ENCODE measurements at places on chromosomes 7 and 10. TPM values are rescaled to one million over a fixed set of nuclear protein-coding genes. Genes with fewer than 3 reads are reported as not detected.

The AKR1D1 gene
- not detected for total RNA-seq

The OR2A12 gene
- not detected for total RNA-seq

The FXYD4 gene
- total RNA-seq: not detected

The TMEM120A gene
- total RNA-seq: 21.2 TPM

The SEC61A2 gene
- 8.3 TPM for total RNA-seq

DNA sequence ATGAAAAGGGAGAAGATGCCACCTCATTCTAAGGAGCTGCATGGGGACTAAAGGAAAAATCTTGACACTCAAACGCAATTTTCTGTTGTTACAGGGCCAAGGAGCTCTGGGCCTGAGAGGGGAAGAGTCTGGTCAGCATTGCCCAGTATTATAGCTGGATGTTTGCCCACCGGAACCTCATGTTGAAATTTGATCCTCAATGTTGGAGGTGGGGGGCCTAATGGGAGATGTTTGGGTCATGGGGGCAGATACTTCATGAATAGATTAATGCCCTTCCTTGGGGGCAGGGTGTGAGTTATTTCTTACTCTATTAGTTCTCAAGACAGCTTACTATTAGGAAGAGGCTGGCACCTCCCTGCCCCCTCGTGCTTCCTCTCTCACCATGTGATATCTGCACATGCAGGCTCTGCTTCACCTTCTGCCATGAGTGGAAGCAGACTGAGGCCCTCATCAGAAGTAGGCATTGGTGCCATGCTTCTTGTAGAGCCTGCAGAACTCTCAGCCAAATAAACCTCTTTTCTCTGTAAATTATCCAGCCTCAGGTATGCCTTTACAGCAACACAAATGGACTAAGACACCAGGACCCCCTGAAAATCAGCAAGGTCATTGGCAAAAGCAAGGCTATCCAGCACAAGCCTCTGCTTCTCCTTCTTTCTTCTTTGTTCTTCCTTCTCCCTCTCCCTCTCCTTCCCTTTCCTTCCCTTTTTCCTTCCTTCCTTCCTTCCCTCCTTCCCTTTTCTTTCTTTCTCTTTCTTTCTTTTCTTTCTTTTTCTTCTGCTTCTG is 15.1 kb downstream of the GCK start:
- H3K4me3 ChIP-seq: no peak overlapping the region
- no peaks in the 10 kb centered on the region for H3K36me3 ChIP-seq
- no peak overlapping the region for H3K27ac ChIP-seq
- no peak for DNase-seq

DNA sequence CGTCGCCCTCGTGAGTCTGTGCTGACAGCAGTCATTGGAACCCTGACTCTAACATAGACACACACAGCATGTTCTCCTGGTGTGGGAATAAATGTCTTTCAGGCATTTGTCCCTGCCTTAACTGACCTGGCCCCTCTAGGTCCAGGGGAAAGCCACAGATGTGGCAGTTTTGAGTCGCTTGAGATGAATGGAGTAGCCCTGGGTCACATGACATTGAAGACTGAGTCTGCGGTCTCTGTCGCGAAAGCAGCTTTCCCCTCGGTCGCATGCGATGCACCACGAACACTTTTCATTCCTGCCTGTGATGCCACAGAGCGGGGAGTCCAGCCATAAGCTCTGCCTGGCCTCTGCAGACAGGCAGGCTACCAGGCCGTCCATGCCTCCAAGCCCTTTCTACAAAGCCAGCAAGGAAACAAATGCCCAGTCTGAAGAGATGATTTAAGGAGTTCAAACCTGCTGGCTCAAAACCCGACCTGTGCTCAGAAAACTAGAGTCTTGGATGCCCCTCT is 172.3 kb downstream of the WDR37 start:
- H3K27ac ChIP-seq: no peak overlapping the region
- H3K27me3 ChIP-seq: no peaks in the 10 kb centered on the region
- no peak overlapping the region for H3K4me3 ChIP-seq
- no peak for DNase-seq

DNA sequence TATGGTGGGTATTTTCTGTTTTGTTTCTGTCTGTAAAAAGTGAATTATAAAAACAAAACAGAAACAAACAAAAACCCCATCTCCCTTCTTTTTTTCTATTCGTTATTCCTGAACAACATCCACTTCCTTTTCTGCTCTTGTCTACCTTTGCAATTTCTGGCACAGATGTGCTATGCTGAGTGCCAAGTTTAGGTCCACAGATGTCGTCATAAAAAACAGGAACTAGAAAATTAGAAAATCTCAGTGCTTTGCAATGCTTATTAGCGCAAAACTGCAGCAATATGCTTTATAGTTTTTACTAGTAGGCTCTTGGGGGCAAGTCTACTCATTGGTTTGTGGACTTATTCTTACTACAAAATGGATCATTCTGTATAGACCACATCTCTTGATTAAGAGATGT is 94.2 kb upstream of the PRKCQ start:
- H3K4me3 ChIP-seq: no peak overlapping the region
- no peak overlapping the region for H3K27ac ChIP-seq
- H3K27me3 ChIP-seq: no peaks in the 10 kb centered on the region
- no peak for DNase-seq
- H3K36me3 ChIP-seq: no peaks in the 10 kb centered on the region

GRCh38 chr7:151179946-151180345 is 7.1 kb downstream of the ASB10 start:
- DNase-seq: no peak
- no peaks in the 10 kb centered on the region for H3K4me1 ChIP-seq
- peaks cover 4% of the 10 kb centered on the region for H3K27me3 ChIP-seq

- no peak overlapping the region for H3K4me3 ChIP-seq
- H3K27me3 ChIP-seq: no peaks in the 10 kb centered on the region
- H3K27ac ChIP-seq: no peak overlapping the region
- peaks cover 94% of the 10 kb centered on the region for H3K4me1 ChIP-seq
- peaks cover 9% of the 10 kb centered on the region for H3K36me3 ChIP-seq
These were observed 19.8 kb downstream of the VOPP1 start for GRCh38 chr7:55552320-55553023.

GRCh38 chr10:107427016-107427415 is 262.5 kb upstream of the SORCS1 start:
- H3K27me3 ChIP-seq: no peaks in the 10 kb centered on the region
- no peaks in the 10 kb centered on the region for H3K4me1 ChIP-seq
- no peak overlapping the region for H3K4me3 ChIP-seq
- no peak overlapping the region for H3K27ac ChIP-seq
- no peaks in the 10 kb centered on the region for H3K36me3 ChIP-seq

GRCh38 chr7:98346515-98347069 is 54.3 kb downstream of the BAIAP2L1 start:
- H3K4me1 ChIP-seq: no peaks in the 10 kb centered on the region
- no peak for DNase-seq
- peaks cover 2% of the 10 kb centered on the region for H3K36me3 ChIP-seq
- H3K27me3 ChIP-seq: no peaks in the 10 kb centered on the region

DNA sequence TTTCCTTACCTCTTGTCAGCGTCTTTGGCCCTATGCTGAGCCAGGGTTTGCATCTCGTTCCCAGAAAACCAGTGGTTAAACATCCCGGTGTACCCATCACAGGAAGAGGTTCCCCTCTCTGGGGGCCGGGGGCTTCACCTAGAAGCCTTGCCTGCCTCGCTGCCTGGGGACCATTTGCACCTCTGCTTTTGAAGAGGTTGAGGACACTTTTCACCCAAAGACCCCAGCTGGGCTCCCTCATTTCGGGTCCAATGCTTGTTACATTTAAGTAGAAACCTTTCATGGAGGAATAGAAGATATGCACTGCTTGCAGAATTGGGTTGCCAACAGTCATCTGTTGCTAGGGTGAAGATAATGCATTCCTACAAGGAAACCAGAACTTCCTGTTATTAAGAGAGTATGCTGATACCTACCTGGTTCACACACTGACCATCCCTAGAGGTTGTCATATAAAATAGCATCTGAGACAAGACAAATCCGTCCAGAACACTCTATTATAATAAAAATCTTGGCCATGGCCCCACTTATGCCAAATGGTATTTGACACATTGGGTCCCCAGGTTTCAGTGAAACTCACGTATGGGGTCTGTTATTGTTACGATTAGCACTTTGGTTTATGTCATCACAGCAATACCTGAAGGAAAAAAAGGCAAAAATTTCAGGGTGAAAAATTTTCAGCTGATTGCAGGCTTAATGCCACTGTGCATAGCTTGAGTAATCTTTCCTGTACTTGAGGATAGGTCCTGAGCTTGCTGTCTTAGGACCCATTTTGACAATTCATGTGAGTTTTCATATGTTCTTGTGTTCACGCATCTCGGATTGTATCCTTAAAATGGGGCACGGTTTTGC is 917 bp downstream of the ZNF365 start:
- peaks cover 22% of the 10 kb centered on the region for H3K27me3 ChIP-seq
- no peaks in the 10 kb centered on the region for H3K4me1 ChIP-seq
- H3K36me3 ChIP-seq: no peaks in the 10 kb centered on the region
- H3K27ac ChIP-seq: no peak overlapping the region

DNA sequence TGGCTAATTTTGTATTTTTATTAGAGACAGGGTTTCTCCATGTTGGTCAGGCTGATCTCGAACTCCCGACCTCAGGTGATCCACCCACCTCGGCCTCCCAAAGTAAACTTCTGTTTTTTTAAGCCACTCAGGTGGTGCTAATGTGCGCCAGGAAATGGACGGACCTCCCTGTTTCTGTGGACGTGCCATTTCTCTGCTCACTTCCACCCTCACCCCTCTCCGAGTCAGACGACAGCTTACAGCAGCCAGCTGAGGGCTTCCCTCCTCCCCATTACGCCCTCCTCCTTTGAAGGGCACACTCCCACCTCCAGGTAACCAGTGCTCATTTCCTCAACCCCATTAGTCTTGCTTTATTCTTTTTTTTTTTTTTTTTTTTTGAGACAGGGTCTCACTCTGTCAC is 41.7 kb upstream of the EZH2 start:
- H3K27ac ChIP-seq: no peak overlapping the region
- no peaks in the 10 kb centered on the region for H3K36me3 ChIP-seq
- no peaks in the 10 kb centered on the region for H3K4me1 ChIP-seq
- H3K27me3 ChIP-seq: 0 out of 2 replicates have a peak, but pooled peaks cover 3% of the 10 kb centered on the region
